ENCODE measurements at places on chromosomes 6 and 20.

DNA sequence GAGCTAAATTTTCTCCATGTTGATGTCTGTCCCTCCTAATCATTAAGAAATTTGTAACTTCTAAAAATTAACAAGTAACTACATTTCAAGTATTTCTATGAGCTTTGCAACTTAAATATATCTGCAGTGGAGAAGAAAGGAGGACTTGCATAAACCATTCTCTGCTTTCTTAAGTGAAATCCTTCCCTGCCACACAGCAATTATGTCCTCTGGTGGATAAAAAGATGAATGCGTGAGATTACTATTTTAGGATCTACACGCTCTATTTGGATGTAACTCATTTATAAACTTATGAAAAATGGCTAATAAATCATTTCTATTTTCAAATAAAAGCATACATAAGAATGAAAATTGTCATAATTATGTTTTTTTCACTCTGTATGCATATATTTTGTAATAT lies 338.0 kb upstream of the PTCHD4 start:
- no peak for DNase-seq

GRCh38 chr6:12420626-12421025 lies 130.5 kb downstream of the EDN1 start:
- DNase-seq, result no peak

- no peak for DNase-seq
Measured at GRCh38 chr6:40879169-40879568, 159.9 kb downstream of the UNC5CL start.

DNA sequence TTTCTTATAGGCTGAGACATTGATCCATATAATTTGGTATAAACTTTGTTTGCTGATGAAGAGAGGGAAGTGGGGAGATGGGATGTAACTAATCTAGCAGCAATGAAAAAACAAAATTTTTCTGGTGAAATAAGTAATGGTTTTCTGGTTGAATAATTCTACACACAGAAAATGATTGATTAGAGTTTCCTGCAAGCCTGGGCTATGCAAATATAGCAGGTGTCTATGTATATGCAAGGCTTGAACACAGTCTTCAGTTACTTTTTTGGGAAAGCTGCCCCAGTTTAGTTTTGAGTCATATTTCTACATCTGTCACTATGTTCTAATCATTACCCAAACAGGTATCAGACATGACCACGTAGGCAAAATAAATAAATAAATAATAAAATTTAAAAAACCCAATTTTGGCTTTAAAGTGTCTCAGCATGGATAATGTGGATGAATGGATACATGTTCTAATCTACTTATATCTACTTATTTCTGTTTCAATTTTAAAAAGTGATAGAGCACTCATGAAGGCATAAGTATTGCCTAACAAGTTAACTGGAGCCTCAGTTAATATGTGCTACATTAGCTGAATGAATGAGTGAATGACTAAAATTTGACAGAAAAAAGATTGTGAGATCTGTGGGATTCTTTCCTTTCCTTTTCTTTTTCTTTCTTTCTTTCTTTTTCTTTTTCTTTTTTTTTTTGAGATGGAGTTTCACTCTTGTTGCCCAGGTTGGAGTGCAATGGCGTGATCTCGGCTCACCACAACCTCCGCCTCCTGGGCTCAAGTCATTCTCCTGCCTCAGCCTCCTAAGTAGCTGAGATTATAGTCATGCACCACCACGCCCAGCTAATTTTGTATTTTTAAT lies 37.2 kb upstream of the TFB1M start:
- DNase-seq, result no peak

GRCh38 chr6:116307001-116307400 lies 27.3 kb upstream of the TSPYL1 start:
- no peak for DNase-seq
